ENCODE measurements at places on chromosomes 16 and 17. TPM values are rescaled to one million over a fixed set of nuclear protein-coding genes. Genes with fewer than 3 reads are reported as not detected.
A peak's percentile ranks its signal among the peaks of the same experiment; 100 is the strongest.

Gene BICDL2
- 5.1 TPM for total RNA-seq

Gene PTX4
- not detected for total RNA-seq

Gene RAMP2
- total RNA-seq = 19.5 TPM

Gene ZG16B
- 0.70 TPM for total RNA-seq

DNA sequence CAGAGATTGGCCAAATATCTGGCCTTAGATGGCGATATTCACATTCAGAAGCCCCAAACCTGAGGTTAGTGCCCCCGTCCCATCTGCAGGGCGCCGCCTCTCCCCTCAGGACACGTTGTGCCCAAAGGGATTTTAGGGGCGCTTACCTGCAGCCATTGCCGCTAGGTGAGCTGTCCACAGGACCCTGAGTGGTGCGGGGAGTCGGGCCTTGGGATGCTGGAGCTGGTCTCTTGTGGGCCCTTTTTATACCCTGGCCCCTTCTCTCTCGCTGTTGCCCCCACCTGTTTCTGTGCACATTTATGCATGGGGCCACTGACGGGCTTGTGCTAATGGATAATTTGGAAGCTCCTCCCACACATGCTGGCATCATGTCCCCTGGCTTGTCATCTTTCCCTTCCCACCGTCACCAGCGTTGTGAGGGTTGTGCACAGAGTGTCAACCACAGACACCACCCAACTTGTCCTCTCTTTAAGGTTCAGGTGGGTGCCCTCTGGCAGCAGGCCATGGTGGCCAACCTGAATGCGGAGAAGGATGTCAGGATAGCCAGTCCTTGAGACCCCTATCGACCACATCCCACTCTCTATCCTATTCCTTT, at the start of gene CSHL1:
Gene CSHL1, minus strand, starts transcription at position 218 of the 595 bp plus-strand sequence. Its CDS starts 62 bp downstream, at position 156.
- no peaks in the 10 kb centered on the region for H3K36me3 ChIP-seq
- no peak within 1 kb of the TSS for H3K27ac ChIP-seq
- no peak within 1 kb of the TSS for H3K4me3 ChIP-seq
- H3K27me3 ChIP-seq = peaks cover 54% of the 10 kb centered on the region

GRCh38 chr17:71488851-71489250, 632.0 kb upstream of the SOX9 start:
- peaks cover 3% of the 10 kb centered on the region for H3K4me1 ChIP-seq
- H3K27me3 ChIP-seq = no peaks in the 10 kb centered on the region
- no peak for DNase-seq
- H3K36me3 ChIP-seq = no peaks in the 10 kb centered on the region

DNA sequence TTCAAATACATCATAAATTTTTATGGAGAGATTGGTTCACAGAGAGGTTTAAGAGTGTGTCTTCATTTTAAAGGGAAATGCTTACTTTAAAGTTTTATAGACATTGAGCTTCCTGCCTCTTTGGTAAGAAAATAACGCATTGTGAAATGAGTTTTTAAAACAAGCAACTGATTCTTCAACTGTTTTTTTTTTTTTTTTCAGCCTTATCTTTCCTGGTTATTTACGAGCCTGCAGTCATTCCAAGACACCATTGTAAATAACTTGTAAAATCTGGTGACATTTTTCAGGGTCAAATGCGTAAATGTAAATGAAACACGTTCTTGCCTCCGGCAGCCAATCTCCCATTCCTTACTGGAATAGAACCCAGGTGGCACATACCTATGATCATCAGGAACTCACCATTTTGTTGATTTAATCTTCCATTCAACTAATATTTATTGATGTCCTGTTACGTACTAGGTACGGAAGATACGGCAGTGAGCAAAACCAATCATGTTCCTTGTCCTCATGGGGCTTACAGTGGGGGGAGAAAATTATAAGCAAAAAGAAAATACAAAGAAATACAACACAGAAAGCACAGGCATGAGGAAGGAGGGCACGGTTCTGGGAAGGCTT, 33.2 kb upstream of the CDYL2 start:
- H3K27me3 ChIP-seq = peaks cover 25% of the 10 kb centered on the region
- H3K36me3 ChIP-seq = no peaks in the 10 kb centered on the region
- H3K4me3 ChIP-seq = no peak overlapping the region
- no peaks in the 10 kb centered on the region for H3K4me1 ChIP-seq
- DNase-seq = no peak

- H3K4me3 ChIP-seq = peak overlapping the region; percentile 47
- H3K36me3 ChIP-seq = no peaks in the 10 kb centered on the region
- DNase-seq = no peak
- H3K4me1 ChIP-seq = peaks cover 27% of the 10 kb centered on the region
Measured at GRCh38 chr16:31143694-31144148, 6.1 kb downstream of the PRSS36 start.

- H3K27ac ChIP-seq = peak overlapping the region; percentile 90
- H3K4me3 ChIP-seq = no peak overlapping the region
- DNase-seq = no peak
- H3K36me3 ChIP-seq = peaks cover 20% of the 10 kb centered on the region
Measured at GRCh38 chr17:35257208-35257659, 14.4 kb downstream of the SLFN5 start.

GRCh38 chr17:41801374-41802271, 10.1 kb downstream of the P3H4 start:
- peak; percentile 78 for DNase-seq
- H3K27ac ChIP-seq = peak overlapping the region; percentile 94
- H3K4me1 ChIP-seq = peaks cover 20% of the 10 kb centered on the region
- no peaks in the 10 kb centered on the region for H3K27me3 ChIP-seq

- H3K36me3 ChIP-seq = no peaks in the 10 kb centered on the region
- H3K4me1 ChIP-seq = peaks cover 45% of the 10 kb centered on the region
- DNase-seq = no peak
- no peak overlapping the region for H3K4me3 ChIP-seq
Measured at GRCh38 chr16:57822018-57822553, 19.8 kb upstream of the KIFC3 start.

DNA sequence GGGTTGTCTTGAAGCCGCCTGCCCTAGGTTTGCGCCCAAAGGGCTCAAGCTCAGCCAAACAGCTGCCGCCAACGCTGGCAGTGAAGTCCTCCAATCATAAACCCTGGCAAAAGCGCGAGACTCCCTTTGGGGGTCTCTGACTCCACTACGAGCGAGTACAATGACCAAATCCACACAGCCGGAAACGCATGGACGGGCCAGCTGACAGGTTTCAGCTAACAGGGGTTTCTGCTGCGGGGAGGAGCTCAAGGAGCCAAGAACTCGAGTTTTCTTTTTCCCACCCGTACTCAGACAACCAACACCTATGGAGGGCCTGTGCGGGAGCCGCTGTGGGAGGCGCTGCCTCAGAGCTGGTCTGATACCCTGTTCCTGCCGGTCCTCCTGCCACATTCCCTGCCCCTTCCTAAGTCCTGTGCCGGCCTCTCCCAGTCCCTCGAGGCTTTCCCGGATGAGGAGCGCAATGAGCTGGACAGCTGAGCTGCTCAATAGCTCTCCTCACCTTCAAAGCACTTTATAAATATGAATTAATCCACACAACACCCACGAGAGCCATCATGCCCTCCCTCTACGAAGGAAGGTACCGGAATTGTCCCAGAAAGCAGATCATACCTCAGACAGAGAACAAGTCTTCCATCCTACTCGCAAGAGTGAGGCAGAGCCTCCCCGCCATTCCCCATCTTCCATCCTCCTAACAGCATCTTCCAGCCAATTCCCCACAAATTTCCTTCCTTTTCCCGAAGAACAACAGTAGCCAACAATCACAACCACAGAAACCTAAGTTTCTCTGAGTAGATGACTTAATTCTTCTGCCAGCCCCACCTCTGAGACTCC, 6.1 kb downstream of the ABR start:
- DNase-seq = no peak
- H3K4me3 ChIP-seq = no peak overlapping the region
- peaks cover 8% of the 10 kb centered on the region for H3K36me3 ChIP-seq
- H3K27ac ChIP-seq = no peak overlapping the region
